CD4-positive, alpha-beta T cell treated with Interleukin-10 for 1 hour (primary cell): ENCODE measurements at places on chromosomes 16 and 17.

GRCh38 chr16:8725513-8726178, 51.2 kb downstream of the ABAT start:
- DNase-seq, result no peak

DNA sequence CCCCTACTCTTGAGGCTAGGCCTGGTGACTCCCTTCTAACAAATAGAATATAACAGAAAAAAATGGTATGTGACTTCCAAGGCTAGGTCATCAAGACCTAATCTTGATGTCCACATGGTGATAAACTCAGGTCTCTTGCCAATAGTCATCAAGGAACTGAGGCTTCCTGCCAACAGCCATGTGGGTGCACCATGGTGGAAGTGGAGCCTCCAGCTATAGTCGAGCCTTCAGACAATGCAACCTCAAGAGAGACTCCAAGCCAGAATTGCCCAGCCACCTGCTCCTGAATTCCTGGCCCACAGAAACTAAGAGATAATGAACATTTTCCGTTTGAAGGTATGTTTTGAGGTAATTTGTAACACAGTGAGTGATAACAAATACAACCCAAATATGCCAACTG, 55.9 kb upstream of the SREBF1 start:
- no peak for DNase-seq

DNA sequence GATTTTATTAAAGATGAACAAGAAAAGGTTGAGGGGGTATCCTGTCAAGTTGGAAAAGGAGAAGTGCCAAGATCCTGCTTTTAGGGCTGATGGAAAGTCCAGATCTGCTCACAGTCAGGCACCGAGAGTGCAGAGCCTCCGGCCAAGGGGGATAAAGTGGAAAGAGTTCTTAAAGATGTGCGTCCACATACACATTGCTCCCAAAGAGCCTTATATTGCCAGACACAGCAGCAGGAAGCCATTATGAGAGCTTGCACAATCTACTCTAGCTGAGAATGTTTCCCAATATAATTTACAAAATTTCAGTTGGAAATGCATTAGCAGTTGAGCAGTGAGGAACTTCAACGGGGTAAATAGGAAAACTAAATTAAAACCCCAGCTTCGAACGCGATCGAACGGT, 95.6 kb downstream of the SALL1 start:
- no peak for DNase-seq

GRCh38 chr17:69065113-69065512, 4.4 kb upstream of the ABCA9 start:
- no peak for DNase-seq

- no peak for DNase-seq
Measured at GRCh38 chr16:82761858-82762257, 135.1 kb downstream of the CDH13 start.
